MCF 10A (cell line): ENCODE measurements at places on chromosomes 12 and 14.

DNA sequence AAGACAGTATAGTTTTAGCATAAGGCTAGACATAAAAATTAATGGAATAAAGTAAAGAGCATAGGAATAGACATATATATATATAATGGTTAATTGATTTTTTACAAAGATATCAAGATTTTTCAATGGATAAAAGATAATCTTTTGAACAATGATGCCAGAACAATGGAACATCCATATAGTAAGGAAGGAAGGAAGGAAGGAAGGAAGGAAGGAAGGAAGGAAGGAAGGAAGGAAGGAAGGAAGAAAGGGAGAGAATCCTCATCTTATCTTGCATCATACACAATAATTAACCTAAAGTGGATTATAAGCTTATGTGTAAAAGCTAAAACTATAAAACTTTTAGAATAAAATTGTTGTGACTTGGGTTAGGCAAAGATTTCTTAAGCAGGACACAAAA, 9.8 kb upstream of the NELL2 start:
- no peak for DNase-seq
- no peak overlapping the region for H3K4me3 ChIP-seq
- peaks cover 22% of the 10 kb centered on the region for H3K27me3 ChIP-seq
- no peaks in the 10 kb centered on the region for H3K4me1 ChIP-seq
- no peak overlapping the region for H3K27ac ChIP-seq

DNA sequence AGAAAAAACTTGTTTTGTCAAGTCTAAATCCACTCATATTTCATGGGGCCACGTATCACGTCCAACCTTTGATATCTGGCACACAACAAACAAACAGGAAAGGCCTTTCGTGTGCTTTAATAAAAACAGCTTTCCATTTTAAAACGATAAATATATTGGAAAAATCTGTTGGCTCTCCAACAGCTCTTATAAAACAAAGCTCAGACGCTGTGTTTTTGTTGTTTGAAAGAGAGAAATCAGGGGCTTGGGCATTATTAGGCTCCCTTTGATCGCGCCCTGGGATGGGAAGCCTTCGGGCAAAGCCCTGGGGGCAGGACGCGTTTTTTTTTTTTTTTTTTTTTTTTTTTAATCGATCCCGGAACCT, 429 bp upstream of the PLEKHA5 start:
- no peaks in the 10 kb centered on the region for H3K27me3 ChIP-seq
- peak overlapping the region; percentile 88 for H3K4me3 ChIP-seq
- H3K36me3 ChIP-seq = peaks cover 7% of the 10 kb centered on the region
- peak; percentile 23 for DNase-seq

GRCh38 chr14:58697266-58697929, 59.6 kb downstream of the DACT1 start:
- H3K4me3 ChIP-seq = no peak overlapping the region
- no peak overlapping the region for H3K27ac ChIP-seq
- H3K27me3 ChIP-seq = peaks cover 100% of the 10 kb centered on the region

- H3K36me3 ChIP-seq = no peaks in the 10 kb centered on the region
- no peaks in the 10 kb centered on the region for H3K27me3 ChIP-seq
- no peaks in the 10 kb centered on the region for H3K4me1 ChIP-seq
- no peak overlapping the region for H3K4me3 ChIP-seq
- no peak for DNase-seq
- peak overlapping the region; percentile 13 for H3K27ac ChIP-seq
These were observed 116.8 kb upstream of the NAP1L1 start for GRCh38 chr12:76201316-76201715.

- no peak for DNase-seq
- H3K36me3 ChIP-seq = no peaks in the 10 kb centered on the region
- H3K4me1 ChIP-seq = no peaks in the 10 kb centered on the region
These were observed 18.6 kb upstream of the RFLNA start for GRCh38 chr12:124276337-124276736.

GRCh38 chr14:54175298-54175942, 218.8 kb upstream of the BMP4 start:
- DNase-seq = peak; percentile 84
- no peak overlapping the region for H3K27ac ChIP-seq
- H3K4me1 ChIP-seq = peaks cover 30% of the 10 kb centered on the region
- H3K4me3 ChIP-seq = no peak overlapping the region

DNA sequence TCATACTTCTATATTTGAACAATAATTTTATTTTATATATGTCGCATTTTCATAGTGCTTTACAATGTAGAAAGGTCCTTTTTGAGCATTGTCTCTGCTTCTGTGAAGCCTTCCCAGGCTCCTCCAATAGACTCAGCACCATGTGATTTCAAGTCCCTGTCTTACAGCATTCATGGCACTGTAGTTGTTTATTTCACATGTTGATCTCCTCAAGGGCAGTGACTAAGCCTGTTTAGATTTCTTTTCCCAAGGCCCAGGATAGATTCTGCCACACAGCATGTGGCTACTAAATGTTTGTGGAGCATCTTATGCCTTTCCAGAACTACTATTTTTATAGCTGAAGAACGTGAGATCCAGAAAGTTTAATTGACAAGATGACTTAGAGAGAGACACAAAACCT, 391.7 kb downstream of the TMEM117 start:
- no peaks in the 10 kb centered on the region for H3K4me1 ChIP-seq
- H3K4me3 ChIP-seq = no peak overlapping the region
- no peak for DNase-seq

- no peak overlapping the region for H3K4me3 ChIP-seq
- no peak for DNase-seq
- no peak overlapping the region for H3K27ac ChIP-seq
- no peaks in the 10 kb centered on the region for H3K36me3 ChIP-seq
- H3K4me1 ChIP-seq = no peaks in the 10 kb centered on the region
These were observed 23.1 kb upstream of the RNASE12 start for GRCh38 chr14:20614038-20614840.

DNA sequence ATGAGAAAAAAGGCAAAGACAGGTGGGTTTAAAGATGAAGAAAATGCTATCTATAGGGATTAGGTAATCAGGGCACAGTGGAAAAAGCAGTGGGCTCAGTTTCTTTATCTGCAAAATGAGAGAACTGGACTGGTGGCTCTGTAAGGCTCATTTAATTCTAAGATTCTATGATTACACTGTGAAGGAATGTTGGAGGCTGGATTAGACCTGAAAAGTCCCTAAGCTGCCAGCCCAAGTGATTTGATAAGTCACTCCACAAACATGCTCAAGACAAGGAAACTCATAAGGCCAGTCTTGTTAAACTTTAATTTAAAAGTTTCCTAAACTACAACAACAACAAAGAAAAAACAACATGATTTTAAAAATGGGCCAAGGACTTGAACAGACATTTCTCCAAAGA, 75.1 kb downstream of the DCAF5 start:
- H3K4me1 ChIP-seq = peaks cover 23% of the 10 kb centered on the region
- no peak overlapping the region for H3K4me3 ChIP-seq
- H3K27ac ChIP-seq = peak overlapping the region; percentile 50
- peak; percentile 16 for DNase-seq
- no peaks in the 10 kb centered on the region for H3K27me3 ChIP-seq

DNA sequence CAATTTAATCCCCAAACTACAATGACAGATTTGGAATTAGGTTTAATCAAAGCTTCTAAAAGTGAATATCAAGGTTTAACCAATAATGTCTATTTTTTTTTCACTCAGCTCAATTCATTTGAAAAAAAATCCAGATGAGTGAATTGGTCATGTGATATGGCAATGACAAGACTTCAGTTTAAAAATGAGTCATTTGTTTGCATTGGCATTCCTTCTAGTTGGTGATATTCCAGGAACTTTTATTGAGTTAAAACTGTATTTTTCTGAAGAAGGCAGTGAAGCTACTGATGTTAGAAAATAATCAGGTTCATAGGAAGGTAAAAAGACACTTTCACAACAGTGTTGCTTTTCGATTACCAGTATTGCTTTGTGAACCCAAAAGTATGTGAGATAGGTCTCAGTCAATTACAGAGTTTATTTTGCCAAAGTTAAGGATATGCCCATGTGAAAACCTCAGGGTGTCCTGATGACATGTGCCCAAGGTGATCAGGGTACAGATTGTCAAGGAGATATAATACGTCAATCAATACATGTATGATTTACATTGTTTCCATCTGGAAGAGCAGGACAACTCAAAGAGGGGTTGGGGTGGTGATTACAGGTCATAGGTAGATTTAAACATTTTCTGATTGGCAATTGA, 1214.9 kb downstream of the GALC start:
- no peaks in the 10 kb centered on the region for H3K27me3 ChIP-seq
- H3K27ac ChIP-seq = peak overlapping the region; percentile 25
- no peaks in the 10 kb centered on the region for H3K36me3 ChIP-seq
- H3K4me3 ChIP-seq = no peak overlapping the region
- DNase-seq = peak; percentile 80
- H3K4me1 ChIP-seq = peaks cover 30% of the 10 kb centered on the region
